Stimulated activated CD4-positive, alpha-beta T cell treated with anti-CD3 and anti-CD28 coated beads, TNF-alpha, amount 100 ng/mL, for 1 hour (primary cell): ENCODE measurements at places on chromosomes 2 and 18.

DNA sequence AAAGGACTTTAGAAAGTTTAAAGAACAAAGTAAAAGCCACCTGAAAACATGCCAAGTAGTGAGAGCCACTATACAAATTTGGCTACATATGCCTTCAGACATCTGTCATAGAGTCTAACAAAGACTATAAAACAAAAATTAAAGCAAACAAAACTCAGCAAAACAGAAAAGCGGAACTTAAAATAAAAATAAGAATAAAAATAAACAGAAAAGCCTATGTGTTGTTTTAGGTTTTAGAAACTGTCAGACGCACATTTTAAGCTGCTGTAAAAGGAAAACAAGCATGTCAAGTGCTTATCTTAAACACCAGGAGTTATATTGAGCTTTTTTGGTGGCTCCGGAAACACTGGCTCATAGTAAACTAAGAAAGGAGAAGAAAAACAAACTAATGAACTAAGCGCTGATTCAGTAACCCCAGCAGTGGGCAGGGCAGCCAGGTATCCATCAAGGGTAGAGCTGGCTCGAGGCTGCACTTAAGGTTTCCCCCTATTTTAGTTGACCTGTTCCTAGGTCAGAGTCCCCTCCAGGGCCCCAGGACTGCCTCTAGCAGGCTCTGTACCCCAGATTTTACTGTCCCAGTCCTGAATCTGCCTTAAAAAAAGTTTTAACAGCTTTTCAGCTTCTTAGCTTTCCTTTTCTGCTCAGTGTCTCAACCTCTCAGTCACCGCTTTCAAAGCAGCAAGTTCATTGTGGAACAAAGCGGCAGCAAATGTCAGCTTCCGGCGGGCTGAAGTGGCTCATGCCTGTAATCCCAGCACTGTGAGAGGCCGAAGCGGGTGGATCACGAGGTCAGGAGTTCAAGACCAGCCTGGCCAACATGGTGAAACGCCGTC, 15.4 kb upstream of the RMC1 start:
- DNase-seq, result no peak

DNA sequence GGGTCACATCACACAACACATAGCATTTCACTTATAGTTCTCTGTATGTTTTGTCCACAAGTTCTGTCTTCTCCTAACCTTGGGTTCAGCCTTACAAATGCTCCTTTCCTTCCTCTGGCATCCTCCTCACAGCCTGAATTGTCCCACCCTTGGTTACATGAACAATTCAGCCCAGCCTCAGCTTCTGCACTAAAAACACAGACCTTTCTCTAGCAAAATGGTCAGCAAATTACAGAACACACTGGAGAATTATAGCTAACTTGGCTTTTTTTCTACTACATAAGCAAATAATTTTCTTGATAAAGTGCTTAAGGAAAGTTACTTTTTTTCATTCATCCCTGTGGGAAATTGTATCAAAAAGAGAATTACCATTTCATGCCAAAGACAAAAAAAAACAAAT, 94.8 kb upstream of the COL5A2 start:
- no peak for DNase-seq

DNA sequence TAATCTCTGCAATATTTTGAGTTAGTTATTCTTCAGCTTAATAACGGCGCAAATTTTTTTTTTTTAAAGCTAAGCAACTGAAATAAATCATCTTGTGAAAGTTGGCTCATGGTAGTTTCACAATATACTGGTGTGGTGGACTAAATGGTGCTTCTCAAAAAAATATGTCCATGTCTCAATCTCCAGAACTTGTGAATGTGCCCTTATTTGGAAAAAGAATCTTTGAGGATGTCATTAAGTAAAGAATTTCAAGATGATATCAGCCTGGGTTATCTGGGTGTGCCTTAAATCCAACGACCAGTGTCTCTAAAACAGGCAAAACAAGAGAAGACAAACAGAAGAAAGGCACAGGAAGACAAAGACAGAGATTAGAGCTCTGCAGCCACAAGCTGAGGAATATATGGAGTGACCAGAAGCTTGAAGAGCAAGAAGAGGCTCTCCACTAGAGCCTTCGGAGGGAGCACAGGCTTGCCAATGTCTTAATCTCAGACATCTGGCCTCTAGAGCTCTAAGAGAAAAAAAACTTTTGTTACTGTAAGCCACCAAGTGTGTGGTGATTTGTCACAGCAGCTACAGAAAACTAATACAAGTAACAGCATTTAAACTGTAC, 71.4 kb downstream of the HNMT start:
- DNase-seq, result no peak

- no peak for DNase-seq
These were observed 226.5 kb downstream of the IRS1 start for GRCh38 chr2:226573158-226573557.
